Activated naive CD4-positive, alpha-beta T cell (primary cell): ENCODE measurements at places on chromosomes 1 and 21.
A peak's percentile ranks its signal among the peaks of the same experiment; 100 is the strongest.

DNA sequence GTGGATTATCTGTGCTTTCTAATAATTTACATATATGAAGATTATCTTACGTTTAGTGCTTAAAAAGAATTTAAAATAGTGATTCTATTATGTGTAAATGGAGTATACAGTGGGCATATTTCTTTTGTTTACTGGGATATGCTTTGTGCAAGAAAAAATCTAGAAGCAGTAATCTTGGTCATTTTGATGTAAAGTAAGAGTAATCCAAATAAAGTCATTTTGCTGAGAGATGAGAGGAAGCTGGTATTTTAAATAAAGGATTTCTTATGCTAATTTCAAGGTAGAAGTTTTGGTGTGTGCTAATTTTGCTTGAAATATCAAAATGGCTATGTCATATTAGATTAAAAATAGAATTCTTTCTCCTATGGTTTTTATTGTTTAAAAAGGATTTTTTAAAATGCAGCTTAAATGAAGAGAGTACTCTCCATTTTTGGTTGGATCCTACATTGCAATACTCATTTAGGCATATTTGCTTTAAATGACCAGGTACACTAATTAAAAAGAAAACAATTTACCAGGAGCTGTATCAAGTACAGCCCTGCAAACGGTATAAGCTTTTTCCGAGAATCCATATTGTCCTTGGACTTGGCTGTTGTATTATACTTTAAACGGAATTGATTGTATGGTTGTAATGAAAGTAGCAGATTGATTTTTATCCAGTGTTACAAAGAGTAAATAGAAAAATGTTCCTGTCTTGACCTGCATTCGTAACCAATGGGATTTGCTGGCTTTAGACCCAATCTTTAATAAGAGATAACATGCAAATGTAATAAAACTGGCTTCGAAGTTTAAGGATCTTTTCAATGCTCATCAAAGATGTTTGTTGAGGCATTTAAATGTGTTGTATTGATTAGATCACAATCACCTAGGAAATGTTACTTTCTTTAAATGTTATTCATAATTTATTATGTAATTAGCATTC lies 574.7 kb downstream of the USP25 start:
- no peak for DNase-seq

GRCh38 chr1:3611170-3612019 lies at the start of gene MEGF6:
MEGF6 (minus strand) TSS chr1:3611508; CDS start chr1:3611268, 240 bp downstream.
- peak; percentile 63 for DNase-seq

DNA sequence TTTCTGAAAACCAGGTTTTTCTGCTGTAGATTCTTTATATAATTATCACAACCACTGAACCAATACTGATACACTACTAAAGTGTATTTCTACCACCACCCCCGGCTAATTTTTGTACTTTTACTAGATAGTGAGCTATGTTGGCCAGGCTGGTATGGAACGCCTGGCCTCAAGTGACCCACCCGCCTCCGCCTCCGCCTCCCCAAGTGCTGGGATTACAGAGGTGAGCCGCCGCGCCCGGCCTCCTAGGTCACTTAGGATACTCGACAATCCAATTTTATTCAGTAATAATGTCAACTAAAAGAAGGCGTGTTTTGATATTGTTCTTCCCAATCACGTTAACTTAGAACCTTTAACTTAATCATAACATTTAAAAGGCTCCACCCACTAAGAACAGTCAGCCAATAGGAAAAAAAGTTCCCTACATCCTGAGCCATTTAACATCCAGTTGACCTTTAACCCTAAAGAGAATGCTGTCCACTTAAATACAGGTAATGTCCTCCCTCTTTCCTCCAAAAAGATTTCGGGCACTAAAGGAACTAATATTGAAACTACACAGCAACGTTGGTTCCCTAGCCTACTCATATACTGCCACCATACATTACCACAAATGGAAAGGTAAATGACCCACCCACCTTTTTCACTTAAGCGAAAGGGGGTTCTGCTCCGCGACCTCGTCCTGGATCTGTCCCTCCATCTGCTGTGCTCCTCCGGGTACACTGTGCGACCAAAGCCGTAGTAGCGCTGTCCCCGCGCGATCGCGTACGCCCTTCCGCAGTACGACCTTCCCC lies 1.2 kb downstream of the RSRP1 start:
- DNase-seq, result no peak

DNA sequence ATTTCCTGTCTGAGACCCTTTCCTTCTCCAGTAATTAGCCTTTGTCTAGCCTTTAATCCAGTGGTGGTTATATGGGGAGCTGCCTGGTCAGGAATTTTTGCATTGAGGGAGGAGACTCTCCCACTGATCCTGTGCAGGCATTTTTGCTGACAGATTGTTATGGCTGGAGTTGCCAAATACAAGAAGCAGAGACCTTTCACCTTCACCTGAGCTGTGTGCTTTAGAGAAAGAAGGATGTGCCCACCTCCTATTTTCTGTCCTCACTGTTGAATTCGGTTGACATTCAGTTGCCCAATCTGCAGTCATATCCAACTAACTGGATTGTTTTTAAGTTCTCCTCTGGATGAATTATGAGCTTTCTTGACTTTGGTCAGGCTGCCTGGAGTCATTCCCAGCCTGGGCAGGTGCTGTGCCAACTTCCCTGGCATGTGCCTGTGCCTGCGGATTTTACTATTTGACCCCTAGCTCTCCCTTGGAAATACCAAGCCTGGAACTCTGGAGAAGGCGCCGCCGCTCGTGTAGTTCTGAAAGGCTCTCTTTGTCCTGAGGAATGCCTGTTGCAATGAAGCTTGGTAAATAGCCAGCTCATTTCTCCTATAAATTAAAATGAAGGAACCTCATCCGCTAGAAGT lies 143.9 kb downstream of the NOS1AP start:
- DNase-seq, result no peak
